ENCODE measurements at places on chromosomes 5 and 9.

DNA sequence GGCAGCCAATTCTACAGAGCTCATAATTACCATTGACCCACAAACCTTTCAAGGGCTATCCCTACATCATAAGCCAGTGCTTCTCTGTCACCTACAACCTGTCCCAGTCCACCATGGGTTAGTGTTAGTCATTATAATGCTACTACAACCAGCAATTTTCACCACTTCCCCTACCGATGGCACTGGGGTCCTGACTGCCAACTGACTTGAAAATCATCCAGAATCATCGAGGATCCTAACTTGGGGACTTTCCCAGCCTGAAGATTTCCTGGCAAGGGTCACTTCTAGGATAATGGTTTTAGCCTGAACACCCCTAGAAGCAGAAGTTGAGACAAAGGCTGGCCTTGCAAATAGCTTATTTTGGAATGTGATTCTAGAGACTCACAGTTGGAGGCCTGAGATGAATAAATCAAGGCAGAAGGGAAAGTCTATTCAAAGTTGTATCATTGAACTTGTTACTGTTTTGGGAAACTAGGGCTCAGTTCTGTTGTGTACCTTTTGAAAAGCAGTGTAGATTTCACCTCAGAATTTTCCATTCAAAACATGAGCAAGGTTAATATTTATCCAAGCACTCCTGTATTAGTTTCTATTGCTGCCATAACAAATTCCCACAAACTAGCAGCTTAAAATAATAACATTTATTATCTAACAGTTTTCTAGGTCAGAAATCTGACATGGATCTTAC, 633.0 kb downstream of the LRRC70 start:
- no peak for DNase-seq

- no peak for DNase-seq
Measured at GRCh38 chr5:172733131-172733973, 37.6 kb downstream of the DUSP1 start.

DNA sequence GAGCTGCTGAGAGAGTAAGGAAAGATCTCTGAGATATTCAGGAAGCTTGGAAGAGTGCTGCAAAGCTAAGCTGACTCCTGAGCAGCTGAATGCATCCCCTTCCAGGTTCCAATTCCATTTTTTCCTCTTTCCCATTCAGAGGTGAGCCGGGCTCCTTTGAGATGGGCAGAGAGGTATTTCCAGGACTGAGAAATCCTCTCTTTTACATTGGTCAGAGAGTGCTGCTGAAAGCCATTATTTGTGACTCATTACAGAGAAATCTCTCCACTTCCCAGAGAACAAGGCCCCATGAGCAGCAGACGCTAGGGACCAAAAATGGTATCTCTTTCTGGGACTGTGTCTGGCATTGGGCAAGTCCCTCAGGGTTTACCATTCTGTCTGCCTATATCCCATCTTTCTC, 3.7 kb downstream of the MCTP1 start:
- DNase-seq, result no peak

DNA sequence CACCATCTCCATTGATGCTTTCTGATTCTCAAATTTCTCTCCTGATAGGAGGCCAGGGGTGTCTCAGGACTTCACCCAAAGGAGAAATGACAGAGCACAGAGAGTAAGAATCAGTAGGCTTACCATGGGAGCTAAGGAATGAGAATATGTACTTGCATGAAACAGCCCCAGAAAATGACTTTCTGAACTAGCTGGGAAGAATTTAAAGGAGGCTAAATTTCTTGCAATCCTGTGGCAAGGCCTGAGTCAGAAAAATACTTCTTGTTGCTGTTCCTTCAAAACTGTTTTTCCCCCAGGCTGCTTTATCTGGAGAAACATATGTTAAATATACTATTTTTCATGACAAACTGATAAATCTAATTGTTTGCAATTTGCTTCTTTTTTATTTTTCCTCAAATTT, 53.4 kb upstream of the FBXL7 start:
- no peak for DNase-seq

DNA sequence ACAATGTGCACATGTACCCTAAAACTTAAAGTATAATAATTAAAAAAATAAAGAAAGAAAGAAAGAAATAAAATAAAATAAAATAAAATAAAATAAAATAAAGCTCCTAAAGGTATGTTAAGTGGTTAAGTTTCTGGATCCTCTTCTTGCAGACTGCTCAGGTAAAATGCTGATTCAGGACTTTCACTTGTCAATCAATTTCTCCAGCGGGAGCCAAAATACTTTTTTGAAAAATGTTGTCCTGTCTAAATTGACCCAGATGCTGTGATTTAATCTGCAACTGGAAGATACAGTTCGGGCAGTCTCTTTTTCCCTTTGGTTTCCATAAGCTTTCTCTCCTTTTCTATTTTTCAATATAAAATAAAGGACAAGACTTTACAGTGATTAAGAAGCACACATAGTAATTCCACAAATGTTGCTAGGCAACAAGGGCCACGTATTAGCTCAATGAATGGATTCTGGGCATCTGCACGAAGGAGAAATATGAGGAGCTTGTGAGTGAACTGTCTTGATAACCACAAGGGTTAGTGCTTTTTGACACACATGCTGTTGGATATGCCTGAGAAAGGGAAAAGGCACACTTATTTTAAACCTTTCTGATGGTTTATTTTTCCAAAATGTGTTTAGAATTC, 38.6 kb downstream of the HTR4 start:
- DNase-seq, result no peak

DNA sequence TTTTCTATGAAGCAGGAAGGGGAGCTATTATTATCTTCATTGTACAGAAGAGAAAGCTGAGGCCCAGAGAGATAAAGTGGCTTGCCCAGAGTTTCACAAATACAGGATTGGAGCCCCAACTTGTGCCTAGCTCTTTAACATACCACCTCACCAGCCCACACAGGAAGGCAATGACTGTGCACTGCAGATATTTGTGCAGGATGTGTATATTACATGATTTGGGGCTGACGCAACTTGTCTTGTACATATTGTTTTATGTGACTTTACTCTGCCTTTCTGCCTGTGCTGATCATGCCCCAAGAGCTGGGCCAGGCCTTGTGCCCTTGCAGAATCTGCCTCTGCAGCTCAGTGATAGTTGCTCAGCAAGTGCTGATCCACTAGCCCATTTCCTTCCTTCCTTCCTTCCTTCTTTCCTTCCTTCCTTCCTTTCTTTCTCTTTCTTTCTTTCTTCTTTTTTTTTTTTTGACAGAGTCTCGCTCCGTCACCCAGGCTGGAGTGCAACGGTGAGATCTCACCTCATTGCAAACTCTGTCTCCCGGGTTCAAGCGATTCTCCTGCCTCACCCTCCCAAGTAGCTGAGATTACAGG, 106.6 kb upstream of the TBCA start:
- DNase-seq, result no peak

DNA sequence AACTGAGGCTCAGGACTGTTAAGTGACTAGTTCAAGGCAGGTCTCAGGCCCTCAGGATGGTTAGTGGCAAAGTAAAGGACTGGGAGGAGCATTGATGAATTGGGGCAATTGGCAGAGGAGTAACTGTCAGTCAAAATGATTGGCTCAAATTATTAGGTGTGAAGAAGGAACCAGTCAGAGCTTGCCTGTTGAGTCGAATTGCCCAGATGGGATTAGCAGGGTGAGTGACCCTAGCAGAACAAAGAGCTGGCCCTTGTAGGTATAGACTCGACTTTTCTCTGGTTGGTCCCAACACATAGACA, 2.6 kb upstream of the NSD1 start:
- DNase-seq, result no peak

- DNase-seq, result no peak
Measured at GRCh38 chr9:3049636-3050035, 205.7 kb upstream of the PUM3 start.

DNA sequence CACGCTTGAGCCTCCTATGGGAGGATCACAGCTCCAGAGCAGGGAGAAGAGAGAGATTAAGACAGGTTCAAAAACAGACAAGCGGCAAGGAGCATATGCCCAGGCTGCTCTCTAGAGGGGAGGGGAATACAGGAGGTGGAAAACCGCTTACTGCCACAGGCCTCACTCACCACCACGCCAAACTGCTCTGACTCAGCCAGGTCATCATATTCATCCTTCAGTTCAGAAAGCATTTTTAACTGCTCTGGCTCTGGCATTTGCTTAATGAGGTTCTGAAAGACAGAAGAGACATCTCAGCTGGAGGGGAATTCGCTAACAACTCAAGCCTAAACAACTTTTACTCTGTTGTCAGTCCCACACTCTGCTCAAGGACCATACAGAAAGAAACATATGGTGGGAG, 40.1 kb downstream of the PCDHGC5 start:
- DNase-seq, result no peak

DNA sequence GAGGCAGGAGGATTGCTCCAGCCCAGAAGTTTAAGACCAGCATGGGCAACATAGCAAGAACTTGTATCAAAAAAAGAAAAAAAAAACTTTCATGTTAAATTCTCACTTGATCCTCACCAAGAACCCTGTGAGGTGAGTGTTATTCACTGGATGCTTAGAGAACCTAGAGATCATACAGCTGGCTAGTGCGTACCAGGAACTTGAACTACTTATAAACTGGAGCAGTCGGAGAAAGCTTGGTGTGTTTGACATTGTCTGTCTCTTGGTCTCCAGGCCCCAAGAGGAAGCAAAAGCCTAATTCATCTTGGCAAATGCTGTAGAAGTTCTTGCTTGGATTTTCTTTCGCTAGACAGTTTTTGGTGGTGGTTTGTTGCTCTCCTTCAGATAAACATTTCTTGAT, 18.1 kb downstream of the TJP2 start:
- no peak for DNase-seq

- no peak for DNase-seq
Measured at GRCh38 chr5:177132136-177133095, 1.2 kb upstream of the NSD1 start.

- no peak for DNase-seq
Measured at GRCh38 chr5:67027171-67027570, 169.4 kb downstream of the CD180 start.

GRCh38 chr5:169641253-169641652, 4.2 kb downstream of the DOCK2 start:
- no peak for DNase-seq

GRCh38 chr9:20640331-20641187, 18.3 kb upstream of the MLLT3 start:
- no peak for DNase-seq
